WTC11 (cell line): ENCODE measurements at places on chromosomes 5 and 9. TPM values are rescaled to one million over a fixed set of nuclear protein-coding genes. Genes with fewer than 3 reads are reported as not detected.

DNA sequence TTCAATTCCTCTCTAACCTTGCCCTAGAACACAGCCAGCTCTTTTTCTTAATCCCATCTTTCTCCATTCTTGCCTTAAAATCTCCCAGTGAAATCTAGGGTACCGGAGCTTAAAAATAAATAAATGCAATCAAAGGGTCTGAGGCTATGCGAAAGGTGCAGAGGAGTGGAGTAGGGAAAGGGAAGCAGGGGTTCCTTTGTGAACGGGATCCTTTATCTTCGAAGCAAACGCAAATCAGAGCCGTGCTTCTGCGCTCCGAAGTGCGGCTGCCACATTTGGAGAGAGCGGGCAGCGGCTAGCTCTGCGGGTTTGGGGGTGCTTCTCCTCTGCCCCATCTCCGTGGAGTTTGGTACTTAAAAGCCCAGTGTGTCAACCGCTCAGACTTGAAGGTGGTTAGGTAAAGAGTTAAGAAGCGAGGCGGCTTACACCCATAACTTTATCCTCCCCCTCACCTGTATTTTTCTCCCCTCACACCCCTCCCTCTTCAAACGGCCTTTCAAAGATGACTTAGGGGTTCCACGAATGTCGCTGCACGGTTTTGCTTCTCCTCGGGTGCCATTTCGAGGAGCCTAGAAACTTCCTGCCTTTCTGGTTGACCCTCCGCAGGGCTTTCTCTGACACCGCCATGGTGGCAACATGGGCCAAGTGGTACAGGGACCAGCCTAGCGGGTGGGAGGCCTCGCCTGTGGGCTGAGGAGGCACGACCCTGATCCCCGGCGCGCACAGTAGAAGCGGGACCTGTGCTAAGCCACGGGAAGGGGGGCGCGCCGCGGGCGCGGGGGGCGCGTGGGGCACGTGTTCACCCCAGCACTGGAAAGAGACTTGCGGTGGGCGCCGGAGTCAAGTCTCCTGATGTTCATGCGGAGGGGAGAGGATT is 31.7 kb upstream of the NFIB start:
- H3K4me1 ChIP-seq, result peaks cover 46% of the 10 kb centered on the region
- no peak overlapping the region for H3K4me3 ChIP-seq
- H3K27ac ChIP-seq, result no peak overlapping the region
- H3K27me3 ChIP-seq, result peaks cover 32% of the 10 kb centered on the region
- no peak for DNase-seq
- no peaks in the 10 kb centered on the region for H3K36me3 ChIP-seq

Gene PCDHAC1
- total RNA-seq, result 8.2 to 8.6 TPM (median 8.4 TPM) in 3 replicates

DNA sequence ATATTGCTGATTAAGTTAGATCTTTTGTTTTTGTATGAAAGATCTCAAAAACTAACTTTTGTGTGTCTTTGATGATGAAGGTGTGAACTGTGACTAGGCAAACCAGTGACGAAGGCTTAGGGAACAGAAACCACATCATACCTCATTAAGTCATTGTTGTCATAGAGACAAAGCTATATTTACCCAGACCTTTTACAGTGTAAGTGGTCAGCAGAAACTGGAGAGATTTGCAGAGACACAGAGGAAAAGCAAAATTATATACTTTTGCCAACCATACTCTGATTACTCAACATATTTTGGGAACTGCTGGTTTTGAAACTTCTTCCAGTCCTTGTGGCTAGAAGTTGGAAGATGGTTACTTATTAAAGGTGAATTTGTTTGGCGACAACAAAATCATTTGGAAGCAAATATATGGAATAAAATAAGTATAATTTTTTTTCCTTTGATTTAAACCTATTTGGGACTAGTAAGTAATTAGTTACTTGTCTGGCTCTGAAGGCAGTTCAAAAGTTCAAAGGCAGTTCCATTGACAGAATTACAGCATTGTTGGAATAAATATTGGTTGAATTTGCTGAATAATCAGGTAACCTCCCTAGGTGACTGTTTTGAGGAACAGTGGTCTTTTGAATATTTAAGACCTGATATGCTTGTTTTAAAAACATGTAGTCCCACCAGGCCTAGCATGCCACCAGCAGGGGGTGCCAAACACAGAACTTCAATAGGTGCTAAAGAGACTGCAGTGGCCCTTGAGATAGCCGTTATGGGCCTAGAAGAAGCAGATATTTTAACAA is 103.8 kb downstream of the RPS23 start:
- H3K27ac ChIP-seq, result no peak overlapping the region
- no peak overlapping the region for H3K4me3 ChIP-seq
- no peaks in the 10 kb centered on the region for H3K4me1 ChIP-seq
- no peaks in the 10 kb centered on the region for H3K36me3 ChIP-seq

GRCh38 chr5:139023286-139023685 is 148.2 kb upstream of the LRRTM2 start:
- H3K4me1 ChIP-seq, result peaks cover 6% of the 10 kb centered on the region
- no peak overlapping the region for H3K4me3 ChIP-seq
- H3K27ac ChIP-seq, result no peak overlapping the region
- H3K27me3 ChIP-seq, result no peaks in the 10 kb centered on the region
- no peaks in the 10 kb centered on the region; the same call in 1 of the 2 replicates for H3K36me3 ChIP-seq
- DNase-seq, result no peak

Gene GFI1B
- 0.41 to 0.78 TPM (median 0.77 TPM) in 3 replicates for total RNA-seq

Gene SPATA31E1
- total RNA-seq, result 0.04 to 0.07 TPM (median 0.05 TPM) in 3 replicates

Gene FAM221B
- total RNA-seq, result 0.11 TPM in 1 of 3 replicates, not detected in the others

GRCh38 chr9:114016629-114017423 is 61.3 kb downstream of the AMBP start:
- peaks cover 2% of the 10 kb centered on the region for H3K4me1 ChIP-seq
- no peak overlapping the region for H3K27ac ChIP-seq
- no peak overlapping the region for H3K4me3 ChIP-seq
- H3K27me3 ChIP-seq, result no peaks in the 10 kb centered on the region
- peaks cover 27% of the 10 kb centered on the region for H3K36me3 ChIP-seq
- no peak for DNase-seq

- H3K27me3 ChIP-seq, result no peaks in the 10 kb centered on the region
- DNase-seq, result no peak
- no peak overlapping the region for H3K4me3 ChIP-seq
- peak overlapping the region; percentile 44; the same call in 1 of the 2 replicates for H3K27ac ChIP-seq
Observed at GRCh38 chr9:35226651-35227050, 64.8 kb downstream of the UNC13B start.

- peak; percentile 51 for DNase-seq
- H3K27me3 ChIP-seq, result no peaks in the 10 kb centered on the region; the same call in 1 of the 2 replicates
- no peak overlapping the region for H3K4me3 ChIP-seq
- no peak overlapping the region for H3K27ac ChIP-seq
- H3K36me3 ChIP-seq, result peaks cover 23% of the 10 kb centered on the region
- peaks cover 7% of the 10 kb centered on the region for H3K4me1 ChIP-seq
Observed at GRCh38 chr9:75265525-75265972, 177.2 kb downstream of the OSTF1 start.

- H3K4me3 ChIP-seq, result no peak overlapping the region
- no peaks in the 10 kb centered on the region for H3K27me3 ChIP-seq
- DNase-seq, result no peak
- no peak overlapping the region for H3K27ac ChIP-seq
- H3K36me3 ChIP-seq, result peaks cover 25% of the 10 kb centered on the region
- H3K4me1 ChIP-seq, result peaks cover 25% of the 10 kb centered on the region
Observed at GRCh38 chr5:157816682-157817386, 42.1 kb downstream of the CLINT1 start.

DNA sequence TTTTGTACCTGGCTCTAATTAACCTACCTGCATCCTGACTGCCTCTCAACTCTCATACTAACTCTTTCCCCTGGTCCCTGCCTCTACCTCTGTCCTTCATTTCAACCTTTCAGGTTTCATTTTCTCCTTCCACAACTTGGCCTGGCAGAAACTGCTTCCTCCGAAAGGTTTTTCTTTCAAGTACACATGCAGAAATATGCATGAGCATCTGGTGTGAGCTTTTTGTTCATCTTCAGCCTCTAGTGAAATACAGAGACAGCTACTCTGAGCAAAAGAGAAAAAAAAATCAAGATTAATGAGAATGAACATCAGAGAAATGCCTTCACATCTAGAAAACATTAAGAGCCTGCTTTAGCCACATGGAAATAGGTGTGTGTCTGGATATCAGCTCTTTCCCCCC is 297.9 kb upstream of the PCSK5 start:
- no peaks in the 10 kb centered on the region; the same call in 1 of the 2 replicates for H3K36me3 ChIP-seq
- no peaks in the 10 kb centered on the region; the same call in 1 of the 2 replicates for H3K4me1 ChIP-seq
- H3K27me3 ChIP-seq, result no peaks in the 10 kb centered on the region
- no peak for DNase-seq

DNA sequence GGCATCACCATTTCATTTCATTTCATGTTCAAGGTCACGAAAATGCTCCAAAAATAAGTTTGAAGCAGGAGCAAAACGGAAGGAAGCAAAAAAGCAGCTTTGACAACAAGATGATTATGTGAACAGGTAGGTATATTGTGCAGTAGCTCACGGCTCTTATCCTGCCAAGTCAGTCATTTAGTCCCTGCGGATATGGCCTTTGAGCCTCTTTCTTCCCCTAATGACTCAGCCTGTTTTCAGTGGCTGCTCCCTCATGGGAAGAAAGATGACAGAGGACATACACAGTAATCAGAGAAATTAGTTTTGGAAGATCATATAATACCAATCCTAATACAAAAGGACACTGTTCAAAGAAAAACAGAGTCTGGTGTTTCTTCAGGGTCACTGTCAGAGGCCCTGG is 155.8 kb upstream of the GRAMD2B start:
- no peak overlapping the region for H3K27ac ChIP-seq
- H3K36me3 ChIP-seq, result peaks cover 4% of the 10 kb centered on the region; the same call in 1 of the 2 replicates
- H3K4me1 ChIP-seq, result peaks cover 30% of the 10 kb centered on the region
- DNase-seq, result no peak

Gene EFNA5
- 17.4 to 23.6 TPM (median 23.2 TPM) in 3 replicates for total RNA-seq

GRCh38 chr9:137905740-137906139 is 28.2 kb downstream of the CACNA1B start:
- H3K4me1 ChIP-seq, result no peaks in the 10 kb centered on the region
- DNase-seq, result no peak
- peaks cover 6% of the 10 kb centered on the region for H3K36me3 ChIP-seq
- H3K4me3 ChIP-seq, result no peak overlapping the region
- H3K27ac ChIP-seq, result no peak overlapping the region

DNA sequence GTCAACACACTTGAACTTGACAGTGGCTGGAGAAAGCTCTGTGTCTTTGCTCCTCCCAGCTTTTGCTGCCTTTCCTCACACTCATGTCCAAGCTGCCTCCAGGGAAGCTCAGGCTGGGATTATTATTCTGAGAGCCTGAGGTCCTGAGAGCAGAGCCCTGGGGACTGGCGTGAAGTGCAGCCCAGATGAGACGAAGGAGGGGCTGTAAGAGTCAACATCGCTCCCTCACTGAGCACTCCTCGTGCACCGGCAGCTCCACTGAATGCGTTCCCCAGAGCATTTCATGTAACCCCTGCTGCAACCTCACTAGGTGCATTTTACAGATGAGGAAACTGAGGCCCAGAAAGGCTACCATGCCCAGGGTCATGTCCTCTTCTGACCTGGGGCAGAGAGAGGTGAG is 63.5 kb upstream of the PHYKPL start:
- DNase-seq, result no peak
- H3K36me3 ChIP-seq, result peaks cover 7% of the 10 kb centered on the region
- H3K27ac ChIP-seq, result no peak overlapping the region
- no peak overlapping the region for H3K4me3 ChIP-seq

- peaks cover 6% of the 10 kb centered on the region; the same call in 1 of the 2 replicates for H3K4me1 ChIP-seq
- H3K27ac ChIP-seq, result no peak overlapping the region
- H3K36me3 ChIP-seq, result no peaks in the 10 kb centered on the region
Observed at GRCh38 chr9:9754186-9754585, 858.6 kb downstream of the PTPRD start.

- no peak for DNase-seq
- H3K4me1 ChIP-seq, result peaks cover 9% of the 10 kb centered on the region
- no peak overlapping the region for H3K27ac ChIP-seq
- no peaks in the 10 kb centered on the region for H3K27me3 ChIP-seq
- H3K4me3 ChIP-seq, result no peak overlapping the region
Observed at GRCh38 chr5:64872044-64872443, 103.3 kb downstream of the CWC27 start.
